ENCODE measurements at places on chromosomes 6 and 20.
A peak's percentile ranks its signal among the peaks of the same experiment; 100 is the strongest.

DNA sequence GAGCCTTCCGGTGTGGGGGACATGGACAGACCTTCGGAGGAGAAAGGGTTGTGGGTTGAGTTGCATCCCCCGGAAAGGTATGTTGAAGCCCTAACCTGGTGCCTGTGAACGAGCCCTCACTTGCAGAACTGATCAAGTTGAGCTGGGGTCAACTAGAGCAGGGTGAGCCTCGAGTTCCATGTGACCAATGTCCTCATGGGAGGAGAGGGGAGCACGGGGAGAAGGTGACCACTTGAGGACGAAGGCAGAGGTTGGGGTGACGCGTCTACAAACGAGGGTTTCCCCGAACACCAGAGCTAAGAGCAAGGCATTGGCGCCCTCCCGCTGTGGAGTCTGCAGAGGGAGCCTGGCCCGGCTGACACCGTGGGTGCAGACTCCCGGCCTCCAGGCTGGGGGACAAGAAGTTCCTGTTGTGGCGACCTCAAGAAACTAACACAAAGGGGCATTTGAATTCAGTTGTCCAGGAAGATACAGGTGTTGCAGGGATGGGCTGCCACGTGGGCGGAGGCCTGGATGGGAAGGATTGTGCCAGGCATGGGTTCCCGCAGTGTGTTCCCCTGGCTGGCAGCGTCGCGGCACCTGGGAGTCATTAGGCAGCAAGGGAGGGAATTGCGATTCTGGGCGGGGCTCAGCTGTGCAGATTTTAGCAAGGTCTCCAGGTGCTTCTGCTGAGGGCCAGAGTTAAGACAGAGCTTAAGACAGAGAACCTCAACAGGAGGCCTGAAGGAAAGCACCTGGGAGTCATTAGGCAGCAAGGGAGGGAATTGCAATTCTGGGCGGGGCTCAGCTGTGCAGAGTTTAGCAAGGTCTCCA is 20.4 kb upstream of the UNC93A start:
- no peak for DNase-seq

GRCh38 chr6:31272436-31272835 is 544 bp upstream of the HLA-C start:
- no peak for DNase-seq

DNA sequence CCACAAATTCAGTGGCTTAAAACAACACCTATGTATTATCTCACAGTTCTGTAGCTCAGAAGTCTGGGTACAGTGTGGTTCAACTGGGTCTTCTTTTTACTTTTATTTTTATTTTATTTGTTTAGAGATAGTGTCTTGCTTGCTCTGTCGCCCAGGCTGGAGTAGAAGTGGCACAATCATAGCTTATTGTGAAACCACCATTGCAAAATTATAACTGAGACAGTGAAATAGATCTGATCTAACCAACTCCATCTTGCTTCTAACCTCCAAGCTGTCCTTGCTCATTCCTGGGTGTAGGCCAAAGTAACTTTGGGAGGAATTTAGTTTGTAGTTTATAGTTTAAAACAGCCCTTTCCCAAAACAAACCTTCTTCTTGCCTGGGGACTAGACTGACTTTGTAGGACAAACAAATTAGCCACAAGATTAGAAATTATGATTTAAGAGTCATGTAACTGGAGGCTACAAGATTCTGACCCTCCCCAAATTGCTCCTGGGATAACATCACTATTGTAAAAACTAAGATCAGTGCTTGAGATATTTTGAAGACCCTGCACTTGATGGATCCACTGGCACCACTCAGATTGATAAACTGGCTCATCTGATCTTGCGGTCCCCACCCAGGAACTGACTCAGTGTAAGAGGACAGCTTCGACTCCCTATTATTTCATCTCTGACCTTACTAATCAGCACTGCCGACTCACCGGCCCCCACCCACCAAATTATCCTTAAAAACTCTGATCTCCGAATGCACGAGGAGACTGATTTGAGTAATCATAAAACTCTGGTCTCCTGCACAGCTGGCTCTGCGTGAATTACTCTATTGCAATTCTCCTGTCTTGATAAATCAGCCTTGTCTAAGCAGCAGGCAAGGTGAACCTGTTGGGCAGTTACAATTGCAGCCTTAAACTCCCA is 193.4 kb upstream of the CDYL start:
- peak; percentile 54 for DNase-seq

GRCh38 chr6:117938311-117938995 is 31.4 kb downstream of the SLC35F1 start:
- no peak for DNase-seq

- no peak for DNase-seq
Measured at GRCh38 chr6:147156218-147156617, 48.0 kb upstream of the STXBP5 start.

DNA sequence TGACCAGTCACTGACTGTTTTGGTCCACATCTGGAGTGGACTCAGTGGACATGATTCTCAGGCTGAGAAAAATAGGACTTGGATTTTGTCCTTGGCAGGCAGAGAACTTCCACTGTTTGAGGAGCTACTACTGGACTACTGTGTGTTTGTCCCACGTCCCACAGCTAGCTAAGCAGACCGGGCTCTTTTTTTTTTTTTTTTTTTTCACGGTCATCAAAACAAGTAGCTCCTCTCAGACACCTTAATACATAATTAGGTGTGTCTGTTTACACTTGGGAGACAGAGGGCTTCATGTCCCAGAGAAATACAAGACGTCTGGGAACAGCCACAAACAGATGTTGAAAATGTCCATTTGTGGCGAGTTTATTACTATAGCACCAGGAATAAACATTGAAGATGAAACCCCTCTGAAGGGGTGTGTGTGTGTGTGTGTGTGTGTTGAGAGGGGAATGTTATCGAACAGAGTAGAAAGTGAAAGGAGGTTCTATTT is 155.0 kb upstream of the SUPT3H start:
- no peak for DNase-seq

DNA sequence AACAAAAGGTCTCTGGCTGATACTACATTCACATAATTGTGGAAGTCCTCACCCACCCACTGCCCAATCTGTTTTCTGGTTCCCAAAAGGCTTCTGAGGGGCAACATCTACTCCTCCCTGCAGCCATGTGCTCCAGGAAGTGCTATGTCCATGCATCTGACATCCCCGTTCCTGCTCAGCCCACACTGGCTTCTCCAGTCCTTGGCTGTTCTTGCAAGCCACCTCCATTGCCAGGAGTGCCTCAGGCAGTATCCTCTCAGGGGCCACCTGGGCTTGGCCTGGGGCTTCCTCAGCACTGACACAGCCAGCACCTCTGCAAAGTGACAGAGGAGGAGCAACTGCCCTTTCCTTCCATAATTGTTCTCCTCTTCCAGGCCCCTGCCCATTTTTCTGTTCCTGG is 18.3 kb downstream of the ARHGAP18 start:
- DNase-seq = no peak

- no peak for DNase-seq
Measured at GRCh38 chr6:25835442-25836283, 3.8 kb upstream of the SLC17A1 start.

GRCh38 chr6:46381579-46381978 is 109.7 kb downstream of the RCAN2 start:
- no peak for DNase-seq

GRCh38 chr20:12575352-12576095 is 433.2 kb upstream of the SPTLC3 start:
- DNase-seq = no peak

GRCh38 chr6:167442245-167442644 is 117.4 kb downstream of the TTLL2 start:
- no peak for DNase-seq

DNA sequence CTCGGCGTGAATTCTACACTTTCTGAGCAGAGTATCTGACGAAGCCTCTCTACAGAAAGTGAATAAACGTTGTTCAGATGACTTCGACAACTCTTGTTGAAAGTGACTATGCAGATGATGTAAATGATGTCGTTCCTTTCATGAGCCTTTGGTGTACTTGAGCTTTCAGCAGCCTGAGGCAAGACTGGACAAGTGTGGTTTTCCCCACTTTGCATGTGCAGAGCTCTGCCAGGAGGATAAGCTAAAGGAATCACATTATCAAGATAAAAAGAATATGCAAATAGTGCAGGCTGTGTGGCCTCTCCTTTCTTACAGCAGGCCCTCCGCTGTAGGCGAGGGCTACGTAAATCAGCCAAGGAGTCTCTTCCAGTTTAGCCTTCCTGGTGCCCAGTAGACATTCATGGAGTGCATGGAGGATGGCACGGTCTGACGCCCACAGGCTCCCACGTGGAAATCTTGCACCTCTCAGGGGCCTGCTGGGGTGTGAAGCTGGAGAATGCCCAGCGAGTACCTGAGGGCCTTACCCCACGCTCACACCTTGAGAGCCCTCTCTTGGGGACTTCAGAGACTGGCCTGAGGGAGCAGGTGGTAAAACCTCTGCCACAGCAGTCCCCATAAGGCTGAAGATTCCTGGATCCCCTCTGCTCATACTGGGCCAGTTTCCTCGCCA is 54.9 kb downstream of the RPP40 start:
- no peak for DNase-seq

DNA sequence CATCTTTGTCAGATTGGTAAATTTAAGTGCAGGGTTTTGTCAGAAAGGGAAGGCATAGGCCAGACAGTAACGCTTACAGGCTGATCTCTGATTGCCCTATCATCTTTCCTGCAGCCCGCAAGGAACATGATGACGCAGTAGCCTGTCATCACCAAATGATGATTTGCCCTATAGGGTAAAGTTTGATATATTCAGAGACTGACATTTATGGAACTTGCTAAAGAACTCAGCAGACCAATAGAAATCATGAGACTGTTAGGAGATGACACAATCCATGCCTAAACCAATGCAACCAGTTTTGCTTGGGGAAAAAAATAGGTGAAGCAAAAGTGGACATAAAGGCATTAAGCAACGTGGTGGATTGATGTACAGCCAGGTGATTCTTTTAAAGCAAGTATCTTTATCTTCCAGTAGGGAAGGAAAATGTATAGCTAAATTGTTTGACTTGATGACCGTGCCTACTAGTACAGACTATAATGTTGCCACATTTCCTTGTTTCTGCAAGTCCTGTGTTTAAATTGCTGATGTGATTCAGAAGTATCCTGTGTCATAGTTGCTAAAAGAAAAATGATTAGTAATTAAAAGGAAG is 2.4 kb downstream of the NUS1 start:
- DNase-seq = peak; percentile 44

GRCh38 chr6:21478883-21479539 is 114.5 kb upstream of the SOX4 start:
- DNase-seq = peak; percentile 8

DNA sequence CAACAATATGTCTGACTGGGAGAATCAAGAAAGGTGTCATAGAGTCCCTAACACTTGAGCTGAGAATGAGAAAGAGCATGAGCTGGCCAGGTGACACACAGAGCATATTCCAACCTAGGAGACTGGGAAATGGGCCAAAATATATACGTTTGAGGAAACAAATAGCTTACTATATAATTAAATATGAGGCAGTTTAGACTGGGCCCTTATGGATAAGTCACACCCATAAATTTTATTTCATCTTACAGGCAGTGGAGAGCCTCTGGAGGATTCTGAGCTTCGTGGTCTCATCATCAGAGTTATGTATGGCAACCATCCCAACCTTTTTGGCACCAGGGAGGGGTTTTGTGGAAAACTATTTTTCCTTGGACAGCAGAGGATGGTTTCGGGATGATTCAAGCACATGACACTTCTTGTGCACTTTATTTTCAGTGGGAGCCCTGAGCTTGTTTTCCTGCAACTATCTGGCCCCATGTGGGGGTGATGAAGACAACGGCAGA is 12.9 kb upstream of the NQO2 start:
- peak; percentile 85 for DNase-seq

DNA sequence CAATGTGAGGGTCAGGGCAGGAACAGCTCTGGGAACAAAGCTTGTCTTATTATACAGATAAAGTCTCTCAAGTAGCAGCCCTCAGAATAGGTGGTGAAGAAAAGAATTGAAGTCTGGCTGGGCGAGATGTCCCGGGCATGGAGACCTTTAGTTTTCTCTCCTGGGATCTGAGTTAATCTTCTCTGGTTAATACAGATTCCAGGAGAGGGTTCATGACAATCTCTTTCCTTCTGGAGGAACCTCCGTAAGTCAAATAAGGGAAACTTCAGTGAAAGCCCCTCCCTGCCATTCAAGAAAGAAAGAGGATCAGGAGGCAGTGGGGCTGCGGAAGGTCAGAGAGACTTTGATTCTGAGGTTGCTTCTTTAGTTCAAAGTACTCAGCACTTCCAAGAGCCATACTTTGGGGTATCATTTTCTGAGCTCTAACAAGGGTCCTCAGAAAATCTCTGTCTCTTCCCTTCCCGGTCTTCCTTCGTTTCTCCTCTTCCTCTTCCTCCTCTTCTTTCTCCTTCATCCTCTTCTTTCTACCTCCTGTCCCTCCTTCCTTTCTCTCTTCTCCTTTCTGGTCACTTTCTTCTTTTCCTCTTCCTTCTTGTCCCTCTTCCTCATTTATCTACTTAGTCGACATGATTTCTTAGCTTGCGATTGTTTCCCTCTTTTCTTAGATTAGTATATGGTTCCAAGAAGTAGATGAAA is 4.6 kb upstream of the ZNF184 start:
- no peak for DNase-seq

DNA sequence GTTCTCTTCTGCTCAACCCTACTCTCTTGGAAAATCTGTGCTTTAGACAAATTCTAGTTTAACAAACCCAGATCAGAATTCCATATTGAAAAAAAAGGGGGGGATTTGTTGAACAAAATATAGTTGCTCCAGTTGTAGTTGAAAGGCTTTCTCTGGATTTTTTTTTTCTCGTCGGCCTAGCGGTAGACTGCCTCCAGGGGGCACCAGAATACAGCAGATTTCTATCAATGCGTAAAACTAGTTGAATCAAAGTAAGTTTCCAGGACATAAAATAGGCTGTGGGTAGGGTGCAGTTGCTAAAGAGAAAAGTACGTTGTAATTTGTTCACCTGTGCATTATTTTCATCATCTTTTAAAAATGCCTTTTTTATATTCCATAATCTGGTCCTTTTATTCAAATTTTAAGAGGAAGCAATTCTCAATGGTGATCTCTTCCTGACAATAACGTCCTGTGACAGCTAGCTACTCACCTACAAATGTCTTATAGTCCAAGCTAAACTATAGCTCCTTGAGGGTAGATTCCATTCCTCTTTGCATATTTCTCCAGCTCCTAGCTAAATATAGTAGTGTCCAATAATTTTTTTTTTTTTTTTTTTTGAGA is 105.4 kb downstream of the PERP start:
- no peak for DNase-seq

DNA sequence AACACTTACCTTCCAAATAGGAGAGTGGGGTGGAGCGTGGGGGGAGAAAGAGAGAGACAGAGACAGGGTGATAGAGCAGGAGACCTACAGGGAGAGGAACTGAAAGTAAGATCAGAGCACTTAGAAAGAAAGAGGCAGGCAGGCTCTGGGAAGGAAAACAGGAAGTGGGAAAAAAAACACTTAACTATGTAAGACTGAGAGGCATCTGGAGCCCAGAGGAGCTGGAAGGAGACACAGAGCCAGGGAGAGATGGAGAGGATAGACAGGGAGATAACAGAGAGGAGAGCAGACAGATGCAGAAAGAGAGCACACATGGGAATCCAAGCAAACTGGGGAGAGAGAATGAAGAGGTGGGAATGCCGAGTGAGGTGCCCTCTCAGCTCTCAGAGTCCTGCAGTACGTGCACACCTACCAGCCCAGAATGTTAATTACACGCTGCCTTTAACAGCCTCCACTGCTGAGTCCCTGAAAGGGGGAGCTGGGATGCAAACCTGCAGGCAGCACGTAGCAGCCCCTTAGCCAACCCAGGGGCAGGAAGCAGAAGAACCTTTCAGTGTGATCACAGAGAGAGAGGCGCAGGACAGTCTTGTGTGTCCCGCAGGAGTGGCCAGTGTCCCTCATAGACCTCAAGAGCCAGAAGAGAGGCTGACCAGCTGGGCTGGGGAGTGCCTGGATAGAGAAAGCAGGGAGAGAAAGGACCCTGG is 132.7 kb upstream of the LRFN2 start:
- peak; percentile 29 for DNase-seq
